ENCODE measurements at places on chromosomes 3 and 15. TPM values are rescaled to one million over a fixed set of nuclear protein-coding genes. Genes with fewer than 3 reads are reported as not detected.
A peak's percentile ranks its signal among the peaks of the same experiment; 100 is the strongest.

HYAL1 gene
- 0.90 TPM for total RNA-seq

CCR8 gene
- not detected for total RNA-seq

GRCh38 chr3:187293516-187294430 is 2.2 kb upstream of the MASP1 start:
- DNase-seq: no peak

- DNase-seq: no peak
Observed at GRCh38 chr3:77041811-77042210, 1.9 kb downstream of the ROBO2 start.

- DNase-seq: no peak
Observed at GRCh38 chr3:149247929-149248691, 26.5 kb upstream of the CP start.

DNA sequence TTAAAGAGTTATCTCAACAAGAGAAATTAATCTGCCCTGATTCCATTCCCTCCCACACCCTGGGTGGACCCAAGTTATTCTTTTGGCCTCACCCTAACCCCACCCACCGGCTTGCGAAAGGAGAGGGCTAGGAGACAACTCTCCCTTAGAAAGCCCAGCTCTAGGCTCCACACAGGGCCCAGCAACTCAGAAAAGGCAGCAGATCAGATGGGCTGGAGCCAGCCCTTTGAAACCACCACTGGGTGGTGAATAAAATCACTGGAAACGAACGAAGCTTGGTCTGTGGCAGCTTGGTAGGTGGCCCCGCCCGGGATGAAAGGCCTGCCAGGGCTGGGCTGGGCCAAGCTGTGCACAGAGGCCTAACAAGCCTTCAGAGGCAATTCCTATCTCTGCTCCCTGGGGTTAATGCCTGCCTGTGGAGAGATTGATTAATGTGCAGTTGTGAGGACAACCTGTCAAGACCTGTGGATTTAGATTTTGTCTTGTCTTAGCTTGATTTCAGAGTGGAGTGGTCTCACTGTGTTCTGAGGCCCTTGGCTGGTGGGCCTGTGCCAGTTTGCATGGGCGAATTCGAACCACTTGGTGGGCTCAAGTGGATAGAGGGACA is 38.8 kb downstream of the BHLHE40 start:
- DNase-seq: peak; percentile 95
